ENCODE measurements at places on chromosomes 1 and 21.
A peak's percentile ranks its signal among the peaks of the same experiment; 100 is the strongest.

DNA sequence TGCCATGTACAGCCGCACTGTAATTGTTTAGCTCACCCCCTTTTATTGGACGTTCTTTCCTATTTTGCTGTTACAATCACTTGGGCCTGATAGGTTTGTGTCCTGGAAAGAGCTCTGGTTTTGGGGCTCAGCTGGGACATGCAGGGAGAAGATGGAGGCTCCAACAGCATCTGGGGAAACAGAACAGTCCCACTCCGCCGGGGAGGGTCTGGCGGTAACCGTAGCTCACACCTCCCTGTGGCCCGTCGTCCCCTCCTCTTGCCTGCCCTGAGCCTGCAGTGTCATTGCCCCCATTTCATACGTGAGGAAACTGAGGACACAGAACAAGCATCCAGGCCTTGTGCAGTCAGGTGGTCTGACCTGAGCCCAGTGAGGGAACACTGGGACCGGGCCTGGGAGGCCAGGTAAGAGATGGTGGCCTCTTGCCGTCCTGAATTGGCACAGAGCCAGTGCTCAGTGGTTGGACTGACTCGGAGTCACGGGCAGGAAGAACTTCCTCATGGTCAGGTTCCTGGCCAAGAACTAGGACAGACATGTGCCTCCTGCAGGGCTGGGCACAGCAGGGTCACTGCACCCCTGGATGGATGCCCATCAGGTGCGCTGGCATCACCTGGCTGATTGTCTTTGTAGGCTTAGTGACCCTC lies 41.8 kb downstream of the S100B start:
- DNase-seq = peak; percentile 27

DNA sequence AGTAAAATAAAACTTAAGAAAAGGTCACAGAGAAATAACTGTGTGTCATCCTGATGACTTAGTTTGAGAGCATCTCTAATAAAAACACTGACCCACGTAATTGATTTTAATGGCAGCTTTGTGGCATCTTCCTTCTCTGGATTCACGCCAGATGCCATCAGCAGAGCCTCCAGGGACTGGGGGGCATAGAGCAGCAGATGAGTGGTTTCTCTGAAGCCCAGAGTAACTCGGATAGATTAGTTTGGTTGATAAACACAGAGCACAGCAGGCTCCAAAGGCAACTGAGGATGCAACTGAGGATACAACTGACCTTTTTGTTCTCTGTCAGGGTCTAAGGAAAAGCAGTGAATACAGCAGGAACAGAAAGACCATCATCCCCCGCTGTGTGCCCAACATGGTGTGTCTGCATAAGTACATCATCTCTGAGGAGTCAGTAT lies 180.8 kb downstream of the RPS6KC1 start:
- DNase-seq = no peak

- DNase-seq = no peak
These were observed 24.6 kb downstream of the UBE4B start for GRCh38 chr1:10057343-10057742.

GRCh38 chr1:151443846-151444782 lies 15.2 kb downstream of the POGZ start:
- peak; percentile 89 for DNase-seq

- no peak for DNase-seq
These were observed 140.4 kb downstream of the ROR1 start for GRCh38 chr1:63914241-63914640.

DNA sequence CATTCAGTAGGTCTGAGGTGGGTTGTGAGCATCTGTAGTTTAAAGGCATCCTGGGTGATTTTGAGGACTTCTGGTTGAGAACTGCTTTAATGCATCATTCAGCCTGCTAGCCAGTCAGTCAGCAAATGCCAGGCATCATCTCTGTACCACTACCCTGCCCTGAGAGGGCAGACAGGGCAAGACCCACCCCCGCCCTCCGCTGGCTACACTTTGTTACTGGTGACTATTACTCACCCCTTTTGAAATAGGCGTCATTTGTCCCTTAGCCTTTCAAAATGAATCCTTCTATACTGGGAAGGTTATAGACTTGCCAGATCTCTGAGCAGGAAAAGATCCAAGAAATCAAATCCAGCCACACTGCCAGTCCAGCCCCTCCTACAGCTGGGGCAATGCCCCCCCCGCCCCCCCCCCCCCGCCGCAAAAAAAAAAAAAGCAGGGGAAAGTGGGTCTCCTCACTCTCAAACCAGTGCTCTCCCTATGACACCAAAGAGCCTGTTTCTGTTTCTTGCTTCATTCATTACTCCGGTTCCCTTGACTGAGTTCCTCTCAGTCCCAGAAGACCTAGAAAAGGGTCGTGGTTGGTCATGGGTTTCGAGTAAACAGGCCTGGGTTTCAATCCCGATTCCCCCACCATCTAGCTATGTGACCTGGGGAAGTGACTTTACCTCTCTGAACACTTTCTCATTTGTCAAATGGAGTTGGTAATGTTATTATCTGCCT lies 4.4 kb downstream of the SELENON start:
- peak; percentile 50 for DNase-seq

DNA sequence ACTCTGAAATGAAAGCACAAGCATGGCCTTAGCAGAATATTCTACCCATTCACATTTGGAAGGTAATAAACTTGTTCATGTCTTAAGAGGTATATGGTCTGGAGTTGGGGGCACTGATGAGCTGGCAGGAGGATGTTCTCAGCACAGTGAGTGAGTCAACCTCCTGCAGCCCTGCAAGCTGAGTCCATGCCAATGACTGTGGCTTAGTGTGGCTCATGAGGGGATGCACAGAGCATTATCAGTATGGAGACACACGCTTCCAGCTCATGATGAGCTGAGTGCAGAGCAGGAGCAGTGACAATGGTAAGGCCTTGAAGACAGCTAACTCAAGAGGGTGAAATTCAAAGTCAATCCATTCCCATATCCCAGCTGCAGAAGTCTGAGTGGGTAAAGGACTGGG lies 102.3 kb downstream of the TNFSF18 start:
- DNase-seq = peak; percentile 88

GRCh38 chr1:172616195-172616594 lies 42.7 kb upstream of the FASLG start:
- no peak for DNase-seq

GRCh38 chr21:20329636-20330035 lies 668.6 kb upstream of the NCAM2 start:
- DNase-seq = no peak

DNA sequence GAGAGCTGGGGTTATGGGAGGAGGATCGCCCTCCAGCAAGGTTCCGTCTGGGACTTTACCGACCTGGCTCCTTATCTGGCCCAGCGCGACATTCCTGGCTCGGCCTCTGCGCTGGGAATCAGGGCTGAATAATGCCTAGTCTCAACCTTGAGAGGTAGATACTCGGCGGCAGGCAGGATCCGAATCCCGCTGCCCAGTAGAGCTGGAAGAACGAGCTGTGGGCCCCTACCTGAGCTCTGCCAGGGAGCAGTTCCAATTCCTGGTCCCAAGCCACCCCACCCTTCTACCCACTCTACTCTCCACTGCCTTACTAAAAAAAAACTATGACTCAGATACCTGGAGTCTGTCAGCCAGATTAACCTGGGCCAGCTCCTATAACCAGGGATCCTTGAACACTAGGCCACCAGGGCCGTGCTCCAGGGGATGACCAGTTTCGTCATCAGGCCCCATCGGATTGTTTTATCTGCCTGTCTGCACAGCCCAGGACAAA lies 53.6 kb downstream of the RHBG start:
- DNase-seq = no peak

DNA sequence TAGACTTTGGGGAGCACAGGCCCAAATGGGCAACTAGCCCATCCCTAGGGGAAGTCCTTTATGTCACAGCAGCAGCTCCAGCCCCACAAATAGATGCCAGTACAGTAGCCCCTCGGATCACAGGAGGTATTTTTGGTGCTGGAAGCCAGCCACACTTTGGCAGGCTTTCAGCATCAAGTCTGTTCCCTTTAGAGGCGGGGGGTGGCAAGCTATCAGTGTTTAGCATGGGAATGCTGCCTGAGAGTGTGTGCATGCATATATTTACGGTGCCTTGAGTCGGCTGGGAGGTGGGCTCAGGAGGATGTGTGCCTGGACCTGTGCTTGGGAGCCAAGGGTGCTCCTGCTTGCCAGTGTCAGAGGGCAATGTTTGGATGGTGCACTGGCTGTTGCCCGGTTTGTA lies 3.5 kb upstream of the PLXNA2 start:
- DNase-seq = no peak

- no peak for DNase-seq
These were observed 1.1 kb upstream of the SLAMF8 start for GRCh38 chr1:159825564-159825963.

DNA sequence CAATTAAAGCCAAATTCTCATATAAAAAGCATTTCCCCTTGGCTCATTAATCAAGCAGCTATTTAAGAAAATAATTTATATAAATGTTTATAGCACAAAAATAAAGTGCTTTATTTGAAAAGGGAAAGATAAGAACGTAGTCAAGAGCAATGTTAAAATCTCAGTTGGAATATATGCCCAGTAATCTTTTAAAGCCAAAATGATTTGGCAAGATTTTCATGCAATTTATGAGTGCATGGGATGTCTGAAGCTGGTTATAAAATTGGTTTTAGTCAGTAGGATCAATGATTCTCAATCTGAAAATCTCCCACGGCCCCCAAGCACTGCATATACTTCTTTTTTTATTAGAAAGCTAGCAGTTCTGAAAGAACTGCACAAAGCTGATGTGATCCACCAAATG lies 188.8 kb downstream of the RERE start:
- no peak for DNase-seq

DNA sequence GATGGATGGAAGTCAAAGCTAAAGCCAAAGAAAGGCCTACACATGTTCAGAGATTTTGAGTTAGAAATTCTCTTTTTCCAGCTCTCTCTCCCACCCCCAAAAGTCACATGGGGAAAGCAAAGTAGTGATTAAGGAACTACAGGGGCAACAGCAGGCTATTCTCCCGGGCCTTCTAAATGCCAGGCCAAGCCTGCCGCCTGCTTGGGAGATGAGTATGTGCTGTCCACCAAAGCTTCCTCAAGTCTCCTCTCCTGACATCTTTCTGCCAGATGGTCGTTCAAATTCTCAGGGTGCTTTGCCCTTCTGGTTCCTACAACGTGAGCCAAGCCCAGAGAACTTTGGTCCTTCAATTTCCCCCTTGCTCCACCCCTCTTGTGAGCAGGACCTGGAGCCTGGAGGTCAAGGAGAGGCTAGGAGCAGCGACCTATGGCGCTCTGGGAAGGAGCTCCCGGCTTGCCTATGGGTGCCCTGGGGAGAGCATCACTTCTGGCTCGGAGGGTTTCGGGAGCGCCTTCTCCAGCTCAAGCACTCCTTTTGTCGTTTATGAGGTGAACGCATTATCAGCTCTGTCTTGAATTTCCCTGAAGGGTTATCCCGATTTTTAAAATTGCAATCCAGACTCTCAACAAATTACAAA lies 4.4 kb upstream of the PRRX1 start:
- DNase-seq = no peak
